NK-92 treated with Interleukin-12 subunit alpha and Interleukin-12 subunit beta, amount 100 ng/mL, for 24 hours (cell line): ENCODE measurements at places on chromosomes 3 and 15.

- DNase-seq = no peak
These were observed 159.5 kb upstream of the LPP start for GRCh38 chr3:187994221-187995042.

GRCh38 chr3:204102-204501, 7.5 kb downstream of the CHL1 start:
- DNase-seq = no peak

- no peak for DNase-seq
These were observed 7.4 kb upstream of the SLC33A1 start for GRCh38 chr3:155861476-155862183.

DNA sequence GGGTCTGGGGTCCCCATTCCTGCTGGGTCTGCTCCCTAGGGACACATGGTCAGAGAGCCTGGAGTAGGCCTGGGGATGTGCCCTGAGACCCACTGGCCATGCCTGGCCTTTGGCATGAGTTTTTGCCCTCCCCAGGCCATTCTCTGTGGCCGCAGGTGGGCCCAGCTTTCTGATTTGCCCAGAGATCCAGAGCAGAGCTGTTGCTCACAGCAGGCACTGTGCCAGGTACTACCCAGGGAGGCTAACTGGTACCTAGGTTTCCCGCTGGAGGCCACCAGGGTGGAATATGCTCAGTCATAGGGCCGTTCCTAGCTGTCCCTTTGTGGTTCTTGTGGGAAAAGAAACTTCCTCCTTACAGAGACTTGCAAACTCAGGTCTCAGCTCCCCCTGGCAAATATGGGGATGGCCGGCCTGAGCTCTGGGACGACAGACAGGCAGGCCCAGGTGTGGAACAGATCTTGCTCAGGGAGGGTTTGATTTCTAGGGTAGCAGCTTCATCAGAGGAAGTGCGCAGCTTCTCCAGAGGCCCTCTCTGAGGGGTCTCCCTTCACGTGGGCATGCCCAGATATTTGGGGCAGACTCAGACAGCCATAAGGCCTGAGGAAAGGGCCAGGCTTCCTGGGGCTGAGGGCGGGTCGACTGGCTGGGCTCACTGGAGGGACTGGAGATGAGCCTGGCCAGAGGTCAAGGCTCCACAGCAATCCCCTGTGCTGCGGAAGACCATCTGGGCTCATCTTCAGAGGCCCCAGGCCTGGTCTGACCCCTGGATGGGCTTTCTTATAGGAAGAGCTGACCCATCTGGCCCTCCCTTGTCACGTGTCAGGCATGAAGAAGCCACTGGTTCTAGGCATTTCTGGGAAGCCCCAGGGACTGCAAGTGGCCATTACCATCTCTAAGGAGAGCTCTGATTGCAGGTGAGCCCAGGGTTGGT, 28.0 kb downstream of the ACAA1 start:
- DNase-seq = no peak

DNA sequence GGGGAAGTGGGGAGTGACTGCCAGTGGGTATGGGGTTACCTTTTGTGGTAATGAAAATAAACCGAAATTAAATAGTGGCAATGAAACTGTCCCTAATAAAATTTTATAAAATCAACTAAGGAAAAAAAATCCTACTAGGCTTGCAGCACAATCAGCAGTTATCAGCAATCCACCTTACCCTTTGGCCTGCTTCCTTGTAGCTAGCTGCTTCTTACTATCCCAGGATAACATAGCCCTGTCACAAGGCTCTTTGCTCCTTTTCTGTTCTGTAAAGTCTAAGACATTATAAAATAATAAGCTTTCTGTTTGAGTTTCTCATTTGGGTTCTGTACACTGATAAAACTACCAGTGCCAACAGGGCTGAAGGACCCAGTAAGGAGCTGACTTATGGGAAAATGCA, 23.0 kb upstream of the CTXND1 start:
- DNase-seq = no peak

DNA sequence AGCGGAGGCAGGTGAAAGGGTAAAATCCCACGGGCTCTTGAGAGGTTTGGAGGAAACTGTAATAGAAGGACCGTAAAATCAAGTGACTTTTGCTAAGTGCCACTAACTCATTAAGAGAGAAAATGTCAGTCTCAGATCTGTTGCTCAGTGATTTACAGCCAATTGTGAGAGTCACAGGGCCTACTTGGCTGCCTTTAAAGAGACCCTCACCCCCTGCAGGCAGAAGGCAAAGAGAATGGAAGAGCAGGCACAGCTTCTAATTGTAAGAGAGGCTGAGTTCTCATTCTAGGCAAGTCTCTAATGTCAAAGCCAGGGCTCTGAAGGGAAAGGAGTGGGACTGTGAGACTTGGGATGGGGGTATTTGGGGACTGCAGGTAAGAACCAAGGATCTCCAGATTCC, 9.3 kb upstream of the SYNM start:
- DNase-seq = no peak

DNA sequence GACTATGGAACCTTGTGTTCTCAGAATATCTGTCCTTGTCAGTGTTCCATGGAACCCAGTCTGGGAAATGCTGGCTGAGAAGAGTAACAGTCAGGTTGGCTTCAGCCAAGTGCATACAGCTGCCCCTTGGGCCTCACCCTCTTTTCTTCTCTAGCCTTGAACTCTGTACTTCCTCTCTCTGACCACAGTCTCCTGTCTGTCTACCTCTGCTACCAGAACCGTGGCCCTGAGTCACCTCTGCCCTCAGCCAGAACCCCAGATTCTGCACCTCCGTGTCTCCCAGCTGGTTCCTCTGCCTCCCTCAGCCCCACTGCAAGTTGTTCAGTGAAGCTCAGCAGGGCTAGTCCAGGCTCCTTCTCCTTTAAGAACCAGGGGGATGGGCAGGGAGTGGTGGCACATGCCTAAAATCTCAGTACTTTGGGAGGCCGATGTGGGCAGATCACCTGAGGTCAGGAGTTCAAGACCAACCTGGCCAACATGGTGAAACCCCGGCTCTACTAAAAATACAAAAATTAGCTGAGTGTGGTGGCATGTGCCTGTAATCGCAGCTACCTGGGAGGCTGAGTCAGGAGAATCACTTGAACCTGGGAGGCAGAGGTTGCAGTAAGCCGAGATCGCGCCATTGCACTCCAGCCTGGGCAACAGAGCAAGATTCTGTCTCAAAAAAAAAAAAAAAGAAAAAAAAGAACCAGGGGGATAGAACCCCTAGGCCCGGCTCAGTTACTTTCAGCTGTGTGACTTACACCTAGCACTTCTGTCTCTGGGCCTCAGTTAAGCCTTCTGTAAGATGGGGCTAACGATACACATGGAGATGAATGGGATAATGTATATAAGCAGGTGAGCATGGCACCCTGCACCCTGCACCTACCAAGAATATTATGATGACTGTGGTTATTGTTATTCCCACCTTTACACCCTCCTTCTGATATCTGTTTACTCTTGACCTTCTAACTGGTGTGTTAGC, 24.3 kb upstream of the TATDN2 start:
- DNase-seq = peak; percentile 71

DNA sequence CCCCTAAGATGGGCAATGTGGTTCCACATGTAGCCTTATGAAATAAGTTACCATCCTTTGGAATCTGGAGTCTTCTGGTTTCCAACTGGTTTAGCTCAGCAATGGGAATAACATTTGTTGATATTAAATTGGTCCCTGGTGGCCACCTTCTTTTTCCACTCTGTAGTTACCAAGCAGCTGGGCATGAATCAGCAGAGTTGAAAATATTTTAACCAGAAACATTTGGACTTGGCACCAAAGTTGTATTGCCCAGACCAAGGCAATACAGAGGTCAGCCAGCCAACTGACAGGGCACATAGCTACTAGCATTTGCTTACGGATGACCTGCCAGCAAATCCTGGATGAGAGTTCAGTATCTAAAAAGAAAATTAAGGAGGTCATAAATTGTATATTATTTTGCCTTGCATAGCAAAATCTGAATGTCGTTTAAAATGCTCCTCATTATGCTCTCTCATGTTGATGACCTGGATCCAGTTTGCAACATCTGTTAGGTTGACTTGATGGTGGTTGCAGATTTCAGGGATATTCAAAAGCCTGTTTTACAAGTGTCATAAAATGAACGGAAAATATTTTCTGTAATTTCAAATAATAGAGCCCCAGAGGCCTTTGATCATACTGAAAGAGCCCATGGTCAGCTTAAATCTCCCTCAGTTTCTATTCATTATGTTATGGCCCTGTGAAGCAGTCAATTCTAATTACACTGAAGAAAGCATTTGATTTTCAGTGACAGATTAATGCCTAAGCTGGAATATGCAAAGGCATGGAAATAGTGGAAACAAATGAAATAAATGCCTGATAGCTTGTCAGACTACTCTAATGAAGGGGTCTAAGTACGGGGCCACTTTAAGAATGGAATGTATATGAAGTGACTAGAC, 54.6 kb downstream of the PPM1L start:
- no peak for DNase-seq

- no peak for DNase-seq
These were observed 48.6 kb downstream of the CHST2 start for GRCh38 chr3:143167969-143168854.

GRCh38 chr3:156305672-156306071, 185.3 kb downstream of the KCNAB1 start:
- DNase-seq = no peak

DNA sequence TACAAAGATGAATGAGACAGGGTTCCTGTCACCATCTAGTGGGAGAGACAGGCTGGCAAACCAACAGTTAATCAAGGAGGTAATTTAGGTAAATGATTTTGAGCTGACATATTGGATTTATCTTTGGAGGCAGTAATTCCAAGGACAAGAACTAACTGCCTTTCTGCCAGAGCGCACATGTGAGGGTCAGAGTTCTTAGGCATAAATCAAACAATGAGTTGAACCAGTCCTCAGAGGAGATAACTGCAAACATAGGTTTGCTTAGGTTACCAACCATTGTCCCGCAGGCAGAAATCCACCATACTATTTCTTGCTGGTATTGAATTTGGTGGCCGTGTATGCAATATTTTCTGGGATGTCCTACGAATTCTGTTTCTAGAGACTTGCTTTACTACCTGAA, 14.2 kb upstream of the PPP1R2 start:
- no peak for DNase-seq

GRCh38 chr3:138941259-138941885, 5.6 kb downstream of the FOXL2 start:
- DNase-seq = peak; percentile 7

GRCh38 chr15:64989416-64990167, at the start of gene SPG21:
TSS of gene SPG21 (minus strand) at chr15:64989914. CDS start at chr15:64983569, 6,345 bp downstream.
- DNase-seq = peak; percentile 92

- DNase-seq = no peak
These were observed 44.8 kb upstream of the RPL32 start for GRCh38 chr3:12886106-12886679.

GRCh38 chr15:67784090-67784781, 41.1 kb upstream of the SKOR1 start:
- peak; percentile 44 for DNase-seq

- no peak for DNase-seq
These were observed 59.9 kb upstream of the LRTM1 start for GRCh38 chr3:54987719-54988118.

GRCh38 chr3:117756563-117756962, 1047.0 kb downstream of the TUSC7 start:
- DNase-seq = no peak

DNA sequence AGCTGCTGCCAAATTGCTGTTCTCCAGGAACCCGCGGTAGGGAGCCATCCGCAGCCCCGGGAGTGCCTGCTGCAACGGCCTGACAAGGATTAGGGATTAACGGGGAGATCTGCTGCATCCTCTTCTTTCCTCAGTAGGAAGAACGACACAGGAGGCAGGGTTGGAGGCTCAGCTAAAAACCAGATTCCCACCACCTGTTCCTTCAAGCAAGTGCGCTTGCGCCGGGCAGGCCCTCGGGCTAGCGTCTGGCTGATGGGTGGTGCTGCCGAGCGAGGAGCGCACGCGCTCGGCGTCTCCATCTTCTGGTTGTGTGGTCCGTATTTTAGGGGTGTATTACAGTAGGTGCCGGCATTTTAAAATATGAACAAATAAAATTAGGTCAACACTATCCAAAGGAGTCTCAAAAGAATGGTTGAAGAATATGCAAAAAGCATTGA, 25.4 kb upstream of the SLC25A26 start:
- no peak for DNase-seq

DNA sequence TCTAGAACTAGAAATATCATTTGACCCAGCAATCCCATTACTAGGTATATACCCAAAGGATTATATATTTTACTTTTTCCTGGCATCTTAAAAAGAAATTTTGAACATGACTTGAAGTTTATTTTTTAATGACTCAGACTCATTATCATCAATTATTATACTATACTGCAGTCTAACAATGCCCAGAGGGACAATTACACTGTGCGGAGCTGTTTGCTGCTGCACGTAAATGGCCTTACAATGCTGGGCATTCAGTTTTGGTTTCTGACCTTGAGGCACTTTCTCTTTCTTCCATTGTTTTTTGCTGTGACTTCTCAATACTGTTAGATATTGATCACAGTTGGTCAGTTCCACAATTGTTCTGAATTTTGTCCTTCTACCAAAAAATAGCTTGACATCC, 128.8 kb downstream of the GBE1 start:
- DNase-seq = no peak
